ENCODE measurements at places on chromosomes 12 and 14.
A peak's percentile ranks its signal among the peaks of the same experiment; 100 is the strongest.

DNA sequence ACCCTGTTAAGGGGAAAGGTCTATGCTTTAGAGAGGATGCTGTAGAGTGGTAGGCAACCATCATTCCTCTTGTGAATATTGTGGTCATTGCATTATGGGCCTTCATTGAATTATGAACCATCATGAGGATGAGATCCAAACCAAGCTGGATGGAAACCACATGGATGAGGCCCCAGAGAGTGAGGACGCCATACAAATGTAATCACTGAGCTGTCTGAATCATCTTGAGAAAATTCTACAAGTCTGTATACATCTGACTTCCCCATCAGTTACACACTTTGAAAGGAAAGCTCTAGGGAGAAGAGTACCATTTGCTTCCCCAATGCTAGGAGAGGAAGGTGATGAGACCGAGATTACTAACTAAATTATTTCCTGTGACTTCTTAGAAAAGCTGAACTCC is 172.9 kb downstream of the CACNA1C start:
- no peak for DNase-seq

DNA sequence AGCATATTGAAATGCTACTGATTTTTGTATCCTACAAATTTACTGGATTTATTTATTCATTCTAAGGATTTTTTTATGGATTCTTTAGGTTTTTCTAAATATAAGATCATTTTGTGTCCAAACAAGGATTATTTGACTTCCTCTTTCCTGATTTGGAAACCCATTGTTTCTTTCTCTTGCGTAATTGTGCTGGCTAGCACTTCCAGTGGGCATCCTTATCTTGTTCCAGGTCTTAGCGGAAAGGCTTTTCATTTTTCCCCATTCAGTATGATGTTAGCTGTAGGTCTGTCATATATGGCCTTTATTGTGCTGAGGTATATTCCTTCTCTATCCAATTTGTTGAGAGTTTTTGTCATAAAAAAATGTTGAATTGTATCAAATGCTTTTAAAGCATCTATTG is 57.2 kb upstream of the RHOJ start:
- no peak for DNase-seq

DNA sequence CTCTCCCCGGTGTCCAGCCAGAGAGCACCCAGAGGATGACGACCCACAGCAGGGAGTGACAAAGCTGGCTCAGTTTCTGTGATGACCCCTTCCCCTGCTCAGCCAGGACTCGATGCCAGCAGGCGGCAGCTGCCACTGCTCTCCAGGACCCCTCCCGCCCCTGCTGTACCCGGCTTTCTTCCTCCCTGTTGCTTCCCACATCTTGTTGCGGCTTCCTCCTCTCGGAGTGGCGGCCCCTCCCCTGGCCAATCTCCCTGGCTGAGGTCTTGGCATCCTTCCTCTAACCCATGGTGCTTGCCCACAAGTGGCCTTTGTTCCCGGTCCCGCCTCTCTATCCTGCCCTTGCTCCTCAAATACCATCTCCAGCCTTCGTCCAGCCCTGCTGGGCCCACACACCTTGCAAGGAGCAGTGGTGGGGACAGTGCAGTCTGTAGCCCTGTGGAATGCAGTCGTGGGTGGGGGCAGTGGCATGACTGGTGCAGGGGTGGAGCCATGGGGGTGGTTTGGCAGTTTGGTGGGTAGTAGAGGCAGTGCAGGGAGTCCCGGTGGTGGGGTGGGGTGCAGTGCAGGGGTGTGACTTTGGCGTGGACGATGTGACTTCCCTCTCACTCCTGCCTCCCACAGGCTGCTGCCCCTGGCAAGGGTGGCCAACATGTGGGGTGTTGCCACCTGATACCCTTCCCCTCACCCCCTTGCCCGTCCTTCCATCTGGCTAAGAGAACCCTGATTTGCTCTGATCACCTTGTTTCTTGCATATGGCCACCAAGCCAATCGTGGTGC is 16.3 kb upstream of the BEGAIN start:
- no peak for DNase-seq

- no peak for DNase-seq
These were observed 1133.9 kb downstream of the AACS start for GRCh38 chr12:126198966-126199692.

DNA sequence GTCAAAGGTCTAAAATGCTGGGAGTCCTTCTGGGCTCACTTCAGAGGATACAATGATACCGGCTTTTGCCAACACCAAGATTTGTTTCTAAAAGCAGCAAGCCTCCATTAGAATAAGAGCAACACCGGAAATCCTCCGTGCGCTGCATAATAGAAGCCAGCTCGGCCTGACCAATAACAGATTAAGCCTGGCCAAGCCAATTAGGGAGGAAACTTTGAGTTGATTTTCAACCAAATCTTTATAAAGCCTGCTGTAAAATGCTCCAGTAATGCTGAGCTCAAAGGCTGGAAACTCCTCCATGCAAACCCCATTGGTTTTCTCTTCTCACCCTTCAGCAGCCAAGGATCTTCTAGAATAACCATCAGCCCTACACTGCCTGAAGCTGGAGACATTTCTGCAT is 150.1 kb downstream of the NTF3 start:
- no peak for DNase-seq

- no peak for DNase-seq
These were observed 2.0 kb downstream of the SYNE3 start for GRCh38 chr14:95514131-95515079.

DNA sequence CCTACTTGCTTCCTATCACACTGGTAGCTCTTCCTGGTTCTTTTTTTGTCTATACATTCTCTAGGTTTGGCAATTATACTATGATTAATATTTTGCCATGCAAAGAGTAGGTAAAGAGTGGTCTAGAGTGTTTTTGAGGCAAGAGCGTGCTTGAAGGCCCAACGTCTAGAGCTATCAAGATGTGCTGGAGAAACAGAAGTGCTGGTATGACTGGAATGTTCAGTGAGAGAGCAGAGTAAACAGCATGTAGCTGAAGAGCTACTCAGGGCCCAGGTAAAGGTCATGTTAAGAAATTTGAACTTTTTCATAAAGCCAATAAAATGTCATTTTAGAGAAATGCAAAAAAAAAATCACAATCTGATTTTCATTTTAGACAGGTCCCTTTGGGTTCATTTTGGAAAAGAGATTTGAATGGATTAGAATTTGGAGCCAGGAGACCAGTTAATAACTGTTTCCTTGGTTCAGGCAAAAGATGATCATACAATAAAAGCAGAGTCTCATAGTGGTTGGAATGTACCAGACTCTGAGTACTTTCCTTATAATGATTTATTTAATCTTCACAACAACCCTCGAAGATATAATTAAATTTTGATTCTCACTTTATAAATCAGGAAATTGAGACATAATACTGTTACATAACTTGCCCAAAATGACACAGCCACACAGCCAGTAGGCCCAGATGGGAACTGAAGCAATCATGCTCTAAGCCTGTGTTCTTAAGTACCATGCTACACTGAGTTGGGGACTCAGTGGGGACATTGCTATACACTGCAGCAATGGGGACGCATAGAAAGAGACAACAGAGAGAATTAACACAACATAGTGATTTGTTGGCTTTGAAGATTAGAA is 350.1 kb downstream of the NELL2 start:
- DNase-seq: no peak

DNA sequence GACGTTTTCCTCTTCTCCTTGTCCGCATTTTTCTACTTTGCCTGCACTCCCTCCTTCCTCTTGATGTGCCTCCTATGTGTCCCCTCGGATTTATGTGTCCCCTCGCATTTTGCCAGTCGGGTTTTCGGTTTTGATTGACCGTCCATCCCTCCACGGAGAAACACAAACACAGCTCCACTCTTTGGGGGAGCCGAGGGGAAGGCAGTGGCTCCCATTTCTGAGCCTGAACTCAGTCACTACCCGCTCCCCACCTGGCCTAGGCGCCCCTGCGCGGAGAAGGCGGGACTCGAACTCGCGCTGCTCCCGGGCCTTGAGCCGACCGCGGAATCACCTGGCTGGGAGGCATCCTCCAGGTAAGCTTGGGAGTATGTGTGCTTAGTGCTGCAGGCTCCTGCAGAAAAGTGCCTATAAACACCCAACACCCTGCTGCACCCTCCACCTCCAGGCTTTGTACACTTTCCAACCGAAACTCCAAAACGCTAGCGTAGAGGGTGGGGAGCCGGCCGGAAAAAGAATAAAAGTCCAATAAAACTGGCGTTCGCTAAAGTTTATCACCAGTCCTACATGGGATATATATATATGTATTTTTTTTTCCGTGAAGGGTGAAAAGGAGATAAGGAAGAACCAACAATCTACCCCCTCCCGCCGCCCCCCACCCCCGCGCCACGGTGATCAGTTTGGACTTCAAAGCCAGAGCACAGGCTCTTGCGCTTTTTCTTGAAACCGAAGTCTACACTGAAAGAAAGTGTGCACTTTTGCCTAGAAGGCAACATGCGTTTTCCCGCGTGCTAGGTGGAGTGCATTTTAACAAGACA is 3.3 kb upstream of the CCND2 start:
- DNase-seq: peak; percentile 61

DNA sequence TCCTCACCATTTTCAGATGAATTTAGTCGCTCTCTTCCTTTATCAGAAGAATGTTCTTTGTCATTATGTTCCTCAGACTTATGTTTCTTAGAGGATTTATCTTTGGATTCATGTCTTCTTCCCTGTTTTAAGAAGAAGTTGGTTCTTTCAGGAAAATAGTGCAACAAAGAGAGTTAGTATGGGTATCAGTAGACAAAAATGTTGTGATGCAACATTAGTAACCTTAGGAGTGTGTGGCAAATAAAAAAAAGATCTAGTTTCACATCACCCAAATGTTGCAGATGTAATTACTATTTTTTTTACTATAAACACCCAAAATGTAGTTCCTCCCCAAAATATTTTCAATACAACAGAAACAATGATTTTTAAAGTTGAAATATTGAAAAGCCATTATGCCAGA is 7.8 kb downstream of the RSRC2 start:
- no peak for DNase-seq

DNA sequence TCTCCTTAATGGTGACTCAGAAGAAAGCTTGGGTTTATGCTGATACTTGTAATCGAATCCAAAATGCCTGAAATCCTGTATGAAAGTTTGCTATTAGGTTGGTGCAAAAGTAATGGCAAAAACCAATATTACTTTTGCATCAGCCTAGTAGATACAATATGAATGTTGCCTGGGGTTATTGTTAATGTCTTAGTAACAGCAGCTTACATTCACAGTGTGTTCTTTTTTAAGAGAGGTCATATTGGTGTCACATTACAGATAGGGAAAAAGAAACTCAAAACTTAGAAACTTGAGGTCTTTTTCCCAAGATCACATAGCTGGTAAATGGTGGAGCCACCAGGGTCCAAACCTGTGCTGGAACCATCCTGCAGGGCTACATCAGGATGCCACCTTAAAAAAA is 25.2 kb downstream of the SRGAP1 start:
- no peak for DNase-seq

DNA sequence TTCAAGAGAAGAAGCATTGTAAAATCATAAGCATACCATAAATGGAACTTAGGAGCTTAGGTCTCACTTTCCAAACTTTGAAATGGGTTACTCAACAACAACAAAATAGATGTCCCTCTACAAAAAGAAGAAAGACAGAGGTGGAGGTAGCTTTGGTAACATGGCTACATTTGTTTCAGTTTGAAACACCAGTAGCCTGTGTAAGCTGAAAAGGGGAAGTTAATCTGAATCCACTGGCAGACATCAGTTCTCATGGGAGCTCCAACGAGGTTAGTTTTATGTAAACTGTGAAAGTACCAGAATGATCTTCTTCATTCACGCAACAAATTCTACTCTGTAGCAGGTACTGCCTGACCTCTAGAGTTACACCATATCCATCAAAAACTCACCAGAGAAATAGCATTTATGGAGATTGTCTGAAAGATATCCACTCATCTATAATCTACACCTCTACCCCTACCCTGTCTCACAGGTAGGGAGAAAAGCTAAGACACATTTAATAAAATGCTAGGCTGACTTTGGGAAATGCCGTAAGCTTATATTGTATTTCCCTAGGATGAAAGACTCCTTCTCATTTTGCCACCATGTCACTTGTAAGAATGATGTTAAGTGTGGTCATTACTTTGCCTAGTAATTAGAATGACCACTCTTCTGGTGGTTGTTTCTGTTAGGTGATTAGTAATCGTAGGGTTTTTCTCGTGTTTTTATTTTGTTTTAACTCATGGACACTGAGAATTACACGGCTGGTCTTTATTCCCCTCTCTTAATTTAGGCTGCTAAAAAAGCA is 224.1 kb downstream of the ASCL1 start:
- no peak for DNase-seq

GRCh38 chr14:66043921-66044320 is 442.2 kb upstream of the CCDC196 start:
- DNase-seq: no peak

- no peak for DNase-seq
These were observed 76.4 kb downstream of the CHST11 start for GRCh38 chr12:104533134-104533533.

DNA sequence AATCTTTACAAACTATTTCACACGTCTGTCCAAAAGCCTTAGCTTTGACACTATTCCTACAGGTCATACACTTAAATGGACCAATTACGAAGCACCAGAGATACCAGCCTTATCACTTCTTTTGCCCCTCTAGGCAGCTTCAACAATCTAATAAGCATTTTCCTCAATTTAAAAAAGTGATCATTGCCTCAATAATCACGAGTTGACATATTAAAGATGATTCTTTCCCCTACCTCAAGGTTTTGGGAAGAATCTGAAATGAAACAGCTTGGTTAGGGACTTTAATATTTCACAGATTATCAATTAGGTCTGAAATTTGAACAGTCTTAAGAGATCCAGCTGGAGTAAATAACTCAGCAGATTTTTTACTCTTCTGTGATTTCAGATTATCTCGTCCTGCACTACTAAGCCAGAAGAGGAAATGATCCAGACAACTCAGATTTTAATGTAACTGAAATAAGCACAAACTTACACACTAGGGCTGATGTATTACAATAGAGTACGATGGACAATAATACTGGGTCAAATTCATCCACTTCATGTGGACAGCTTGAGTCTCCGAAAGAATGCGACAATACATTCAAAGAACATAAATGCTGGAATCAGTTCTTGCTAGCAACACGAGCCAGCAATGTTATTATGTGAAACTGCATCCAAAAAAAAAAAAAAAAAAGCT is 15.9 kb downstream of the UBE2N start:
- no peak for DNase-seq

DNA sequence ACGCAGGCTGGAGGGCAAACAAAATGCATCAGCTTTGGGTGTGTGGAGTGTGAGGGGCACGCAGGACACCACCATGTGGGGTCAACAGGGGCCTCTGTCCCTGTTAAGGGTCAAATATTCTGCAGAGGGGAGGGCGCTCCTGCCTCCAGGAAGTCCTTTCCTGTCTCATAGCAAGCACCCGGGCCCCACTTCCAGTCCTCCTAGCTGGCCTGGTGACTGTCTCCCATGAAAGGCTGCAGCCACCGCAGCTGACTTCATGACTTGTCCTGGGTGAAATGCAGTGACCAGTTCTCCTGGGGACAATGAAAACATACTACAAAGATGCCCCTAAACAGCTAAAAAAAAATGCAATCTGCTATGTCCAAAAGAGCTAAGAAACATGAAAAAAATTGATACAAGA is 53.6 kb downstream of the LGMN start:
- DNase-seq: no peak

GRCh38 chr12:96120359-96121100 is 73.6 kb upstream of the ELK3 start:
- no peak for DNase-seq

- no peak for DNase-seq
These were observed 83.0 kb upstream of the CCDC196 start for GRCh38 chr14:66403183-66403582.

- DNase-seq: no peak
These were observed 28.8 kb downstream of the SERPINA3 start for GRCh38 chr14:94640721-94641631.

All from stimulated activated naive CD8-positive, alpha-beta T cell treated with anti-CD3 and anti-CD28 coated beads, Interleukin-15, amount 100 ng/mL, for 72 hours (primary cell).